ENCODE measurements at places on chromosomes 13 and 19.

DNA sequence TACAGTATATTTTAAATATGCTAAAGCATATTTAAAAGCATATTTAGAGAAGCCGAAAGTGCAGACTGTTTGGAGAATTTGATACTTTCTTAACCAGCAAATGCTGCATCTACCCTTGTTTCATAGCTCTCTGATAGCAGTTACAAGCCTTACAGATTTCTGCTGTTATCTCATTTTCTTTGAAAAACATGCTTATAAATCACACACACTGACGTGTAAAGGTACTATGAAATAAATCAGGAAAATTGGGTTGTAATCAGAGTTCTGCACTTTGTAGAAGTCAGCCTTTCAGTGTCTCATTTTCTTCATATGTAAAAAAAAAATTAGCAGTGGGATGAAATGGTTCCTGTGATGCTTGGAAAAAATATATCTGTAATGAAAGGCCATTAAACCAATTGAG lies 1432.4 kb upstream of the ATXN8OS start:
- H3K27me3 ChIP-seq, result no peaks in the 10 kb centered on the region
- H3K4me1 ChIP-seq, result no peaks in the 10 kb centered on the region
- no peak overlapping the region for H3K27ac ChIP-seq
- H3K4me3 ChIP-seq, result no peak overlapping the region
- no peaks in the 10 kb centered on the region for H3K36me3 ChIP-seq

DNA sequence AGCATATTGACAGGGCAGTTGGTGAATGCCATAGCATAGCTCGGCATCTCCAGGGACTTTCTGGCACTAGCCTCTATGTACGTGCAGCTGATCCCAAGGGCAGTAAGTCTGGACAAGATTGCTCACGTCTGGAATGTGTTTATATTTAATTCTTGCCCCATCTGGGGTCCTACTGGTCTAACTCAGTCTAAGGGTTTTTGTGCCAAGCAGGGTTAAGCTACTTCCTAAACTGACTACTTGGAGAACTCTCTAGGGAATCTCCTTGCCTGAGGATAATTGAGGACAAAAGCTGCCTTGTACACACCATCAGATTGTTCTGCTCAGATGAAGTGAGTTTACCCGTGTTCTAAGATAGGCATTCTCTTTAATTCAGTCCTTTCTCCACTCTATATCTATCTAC lies 358.1 kb downstream of the MYO16 start:
- no peaks in the 10 kb centered on the region for H3K36me3 ChIP-seq
- no peaks in the 10 kb centered on the region for H3K4me1 ChIP-seq
- no peaks in the 10 kb centered on the region for H3K27me3 ChIP-seq
- no peak overlapping the region for H3K4me3 ChIP-seq
- H3K27ac ChIP-seq, result no peak overlapping the region

DNA sequence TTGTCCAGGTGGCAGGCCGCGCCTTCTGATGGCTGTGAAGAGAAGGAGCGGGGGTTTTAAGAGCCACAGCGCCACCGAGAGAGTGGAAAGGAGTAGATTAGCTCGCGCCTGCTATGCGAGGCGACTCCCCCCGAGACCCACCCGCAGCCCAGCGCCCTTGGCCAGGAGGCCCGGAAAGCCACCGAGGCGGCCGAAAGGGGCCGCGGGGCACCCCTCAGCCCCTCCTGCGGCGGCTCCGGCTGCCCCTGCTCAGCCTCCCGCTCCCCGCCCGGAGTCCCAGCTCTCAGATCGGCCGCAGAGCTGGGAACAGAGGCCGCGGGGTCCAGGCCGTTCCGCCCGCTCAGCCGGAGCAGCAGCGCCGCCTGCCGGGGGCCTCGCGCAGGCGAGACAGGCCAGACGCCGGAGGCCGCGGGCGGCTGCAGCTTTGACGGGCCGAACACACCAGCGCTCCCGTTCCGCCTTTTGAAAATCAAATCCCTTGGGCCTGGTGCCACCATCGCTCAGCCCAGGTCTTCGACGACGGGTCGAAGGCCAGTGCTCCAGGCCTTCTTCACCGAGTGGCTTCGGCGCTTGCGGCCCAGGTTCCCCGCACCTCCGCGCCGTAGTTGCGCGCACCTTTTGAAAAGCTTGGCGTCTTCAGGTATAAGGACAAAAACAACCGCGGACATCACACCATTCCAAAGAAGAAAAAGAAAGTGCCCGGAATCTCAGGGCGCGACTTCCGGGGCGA lies 15.3 kb downstream of the CDX2 start:
- DNase-seq, result peak; percentile 68
- H3K4me3 ChIP-seq, result peak overlapping the region; percentile 62
- H3K27ac ChIP-seq, result no peak overlapping the region
- no peaks in the 10 kb centered on the region for H3K36me3 ChIP-seq

- no peak for DNase-seq
- peak overlapping the region; percentile 2 for H3K27ac ChIP-seq
- H3K27me3 ChIP-seq, result no peaks in the 10 kb centered on the region
- H3K4me3 ChIP-seq, result no peak overlapping the region
Observed at GRCh38 chr19:15299568-15300409, 32.5 kb downstream of the BRD4 start.

DNA sequence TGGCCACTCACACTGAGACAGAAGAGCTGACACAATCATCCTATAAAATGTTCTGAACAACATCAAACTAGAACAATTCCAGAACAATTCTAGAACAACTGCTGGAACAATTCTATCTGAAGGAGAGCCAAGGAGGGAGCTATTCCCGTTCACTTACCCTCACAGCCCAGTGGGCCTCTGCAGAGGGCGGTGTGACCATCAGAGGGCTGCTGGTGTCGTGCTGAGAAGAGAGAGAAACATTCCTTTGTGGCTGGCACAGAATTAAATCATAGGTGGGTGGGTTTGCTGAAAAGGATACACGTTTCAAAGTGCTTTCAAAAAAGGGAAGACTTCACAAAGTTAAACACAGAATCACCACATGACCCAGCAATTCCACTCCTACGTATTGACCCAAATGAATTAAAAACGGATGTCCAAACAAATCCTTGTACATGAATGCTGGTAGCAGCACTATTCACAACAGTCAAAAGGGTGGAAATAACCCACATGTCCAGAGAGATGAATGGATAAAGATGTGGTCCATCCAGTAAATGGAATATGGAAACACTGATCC lies 34.9 kb downstream of the EPS15L1 start:
- H3K27ac ChIP-seq, result peak overlapping the region; percentile 83
- no peaks in the 10 kb centered on the region for H3K27me3 ChIP-seq
- H3K36me3 ChIP-seq, result peaks cover 79% of the 10 kb centered on the region
- H3K4me1 ChIP-seq, result peaks cover 59% of the 10 kb centered on the region
- DNase-seq, result no peak

- no peak overlapping the region for H3K4me3 ChIP-seq
- no peak overlapping the region for H3K27ac ChIP-seq
- DNase-seq, result no peak
- H3K27me3 ChIP-seq, result no peaks in the 10 kb centered on the region
- H3K36me3 ChIP-seq, result no peaks in the 10 kb centered on the region
Observed at GRCh38 chr13:31625115-31625514, 114.2 kb upstream of the RXFP2 start.
